DMS 273 treated with DMSO at 0.1 percent for 48 hours (cell line): ENCODE measurements at places on chromosomes 12 and 14.

- no peak for DNase-seq
Observed at GRCh38 chr14:90387206-90387760, 9.5 kb upstream of the CALM1 start.

DNA sequence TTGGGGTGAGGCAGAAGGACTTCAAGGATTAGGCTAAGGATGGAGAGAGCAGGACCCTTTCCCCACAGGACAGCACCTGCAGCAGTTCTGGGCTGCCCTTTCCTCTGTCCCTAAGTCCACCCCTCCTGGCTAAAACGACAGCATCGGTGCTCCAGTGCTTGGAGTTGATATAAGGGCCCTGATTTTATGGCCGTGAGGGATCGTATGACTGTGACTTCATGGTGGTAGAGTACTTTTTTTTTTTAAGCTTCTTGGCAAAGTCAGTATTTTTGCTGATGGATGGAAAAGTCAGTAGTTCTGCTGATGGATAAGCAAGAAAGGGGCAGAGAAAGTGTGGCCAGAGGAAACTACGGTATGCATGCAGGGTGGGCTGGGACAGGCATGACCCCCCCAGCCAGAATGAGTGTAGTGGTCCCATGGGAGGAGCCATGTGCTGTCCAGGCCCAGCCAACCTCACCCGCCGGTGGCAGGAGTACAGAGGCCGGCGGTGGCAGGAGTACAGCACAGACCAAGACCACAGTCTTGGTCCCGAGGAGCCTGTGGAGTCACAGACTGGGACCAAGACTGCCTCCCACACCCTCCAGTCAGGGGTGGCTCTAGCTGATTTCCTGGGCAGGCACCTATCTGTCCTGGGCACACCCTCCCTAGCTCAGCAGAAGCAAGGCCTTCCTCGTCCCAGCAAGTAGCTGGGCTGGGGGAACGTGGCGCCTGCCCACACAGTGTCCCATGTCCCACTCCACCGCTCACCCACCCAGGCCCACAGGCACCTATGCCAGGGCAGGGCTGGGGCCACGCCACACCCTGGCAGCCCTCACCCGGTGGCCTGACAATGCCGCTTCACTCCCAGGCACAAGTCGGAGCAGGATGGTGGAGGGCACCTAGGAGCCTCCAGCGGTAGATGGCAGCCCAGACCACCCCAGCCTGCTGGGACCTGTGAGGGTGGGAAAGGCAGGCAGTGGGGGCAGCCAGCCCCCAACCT, 46.3 kb downstream of the CCDC88C start:
- DNase-seq = no peak

- DNase-seq = no peak
Observed at GRCh38 chr14:23876160-23876750, 77.3 kb upstream of the DHRS4 start.

- DNase-seq = no peak
Observed at GRCh38 chr14:59246566-59246965, 58.1 kb downstream of the DAAM1 start.

- DNase-seq = no peak
Observed at GRCh38 chr14:40292664-40293063, 860.4 kb upstream of the FBXO33 start.

GRCh38 chr12:52183544-52183910, 8.3 kb downstream of the KRT80 start:
- DNase-seq = no peak
